EH (cell line): ENCODE measurements at places on chromosomes 2 and 18.

DNA sequence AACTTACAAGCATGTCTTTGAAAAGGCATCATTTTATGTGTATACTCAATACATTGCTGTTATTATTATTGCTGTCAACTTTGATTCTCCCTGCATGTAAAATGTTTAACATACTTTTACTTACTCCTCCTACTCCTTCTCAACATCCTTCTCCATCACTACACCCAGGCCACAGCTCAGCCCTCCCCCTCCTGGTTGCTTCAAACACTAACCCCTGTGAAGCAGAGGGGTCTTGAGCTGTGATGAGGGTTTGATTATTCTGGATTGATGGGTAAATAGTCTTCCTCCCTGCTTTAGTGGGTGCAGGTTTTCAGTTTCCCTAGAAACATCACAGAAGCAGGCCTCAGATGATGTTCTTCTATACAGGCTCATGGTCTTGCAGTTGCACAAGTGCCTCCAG, 221.0 kb downstream of the OSR1 start:
- DNase-seq, result no peak

- no peak for DNase-seq
Observed at GRCh38 chr2:196725882-196726281, 73.6 kb downstream of the GTF3C3 start.

GRCh38 chr2:48183276-48183675, 277.0 kb upstream of the FBXO11 start:
- no peak for DNase-seq

DNA sequence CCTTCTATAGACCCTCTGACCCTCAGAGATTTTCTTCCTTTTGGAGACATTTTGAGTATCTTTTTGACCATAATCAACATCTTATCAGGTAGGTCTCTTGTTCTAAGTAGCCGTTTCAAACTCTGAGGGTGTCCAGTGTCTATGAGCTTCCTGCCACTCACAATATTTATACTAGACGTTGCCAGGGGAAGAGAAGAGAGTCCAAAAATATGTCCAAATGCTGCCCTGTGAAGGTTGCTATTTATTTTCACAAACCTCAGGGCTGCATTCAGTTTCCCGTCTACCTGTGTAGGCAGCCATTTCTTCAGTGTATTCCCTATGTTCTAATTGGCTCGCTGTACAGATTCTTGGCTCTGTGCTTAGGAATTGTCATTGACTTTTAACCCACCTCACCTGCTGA, 986 bp upstream of the DSG1 start:
- DNase-seq, result no peak

DNA sequence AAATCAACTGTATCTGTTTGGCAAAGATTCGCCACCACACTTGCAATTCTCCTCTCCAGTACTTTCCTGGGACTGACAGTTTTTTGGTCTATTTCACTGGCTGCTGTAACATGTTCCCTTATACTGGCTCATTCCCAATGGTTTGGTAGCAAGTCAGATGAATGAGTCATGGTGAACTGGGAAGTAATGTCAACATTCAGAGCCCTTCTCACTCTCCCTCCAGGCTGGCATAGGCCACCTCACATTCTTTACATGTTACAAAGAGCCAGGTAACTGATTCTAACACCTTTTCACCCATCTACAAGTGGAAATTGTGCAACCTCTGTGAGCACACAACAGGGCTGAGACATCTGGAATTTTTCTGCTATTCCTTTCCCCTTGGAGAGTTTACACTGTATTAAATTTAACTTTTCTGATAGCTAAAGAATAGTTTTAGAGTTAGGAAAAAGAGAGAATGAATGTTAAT, 111.3 kb upstream of the TLK1 start:
- peak; percentile 95 for DNase-seq

DNA sequence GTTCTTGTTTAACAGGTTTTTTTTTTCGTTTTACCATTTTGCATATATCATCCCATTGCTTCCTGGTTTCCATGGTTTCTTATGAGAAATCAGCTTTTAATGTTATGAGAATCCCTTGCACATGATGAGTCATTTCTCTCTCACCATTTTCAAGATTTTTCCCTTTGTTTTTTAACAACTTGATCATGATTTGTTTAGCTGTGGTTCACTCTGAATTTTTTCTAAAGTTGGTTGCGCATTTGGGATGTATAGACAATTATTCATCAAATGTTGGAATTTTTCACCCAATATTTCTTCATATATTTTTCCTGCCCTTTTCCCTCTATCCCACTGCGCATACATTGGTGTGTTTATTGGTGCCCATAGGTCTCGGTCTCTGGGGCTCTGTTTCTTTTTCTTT, 42.4 kb upstream of the BIN1 start:
- peak; percentile 97 for DNase-seq

DNA sequence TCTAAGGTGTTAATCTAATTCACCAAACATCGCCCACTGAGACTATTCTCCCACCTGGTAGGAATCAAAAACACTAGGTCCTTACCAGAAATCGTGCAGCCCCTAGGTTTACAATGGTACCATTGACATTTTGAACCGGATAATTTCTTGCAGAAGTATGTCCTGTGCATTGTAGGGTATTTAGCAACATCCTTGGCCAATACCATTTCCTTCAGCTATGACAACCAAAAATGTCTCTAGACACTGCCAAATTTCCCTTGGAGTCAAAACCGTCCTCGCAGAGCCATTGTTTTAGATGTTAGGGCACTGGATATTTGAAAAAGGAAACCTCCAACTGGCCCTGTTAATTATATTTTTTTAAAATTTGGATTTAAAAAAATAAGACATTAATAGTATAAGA, 3.8 kb downstream of the VPS54 start:
- DNase-seq, result no peak

DNA sequence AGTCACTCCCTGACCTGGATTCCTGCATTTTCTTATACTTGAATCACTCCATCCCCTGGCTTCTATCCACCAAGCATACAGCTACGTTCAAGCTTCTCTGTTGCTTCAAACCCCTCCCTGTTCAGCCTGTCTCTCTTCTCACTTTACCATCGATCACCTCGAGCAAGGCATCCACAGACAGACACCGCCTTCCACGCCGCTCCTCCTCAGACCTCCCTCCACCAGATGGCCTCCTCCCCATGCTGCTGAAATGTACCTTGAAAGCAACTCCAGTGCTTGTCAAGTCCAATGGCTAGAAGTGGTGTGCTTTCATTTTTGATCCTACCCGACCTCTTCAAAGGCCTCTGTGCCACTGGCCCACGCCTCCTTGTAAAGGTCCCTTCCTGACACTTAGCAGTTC, 131.3 kb upstream of the ACAA2 start:
- peak; percentile 12 for DNase-seq

DNA sequence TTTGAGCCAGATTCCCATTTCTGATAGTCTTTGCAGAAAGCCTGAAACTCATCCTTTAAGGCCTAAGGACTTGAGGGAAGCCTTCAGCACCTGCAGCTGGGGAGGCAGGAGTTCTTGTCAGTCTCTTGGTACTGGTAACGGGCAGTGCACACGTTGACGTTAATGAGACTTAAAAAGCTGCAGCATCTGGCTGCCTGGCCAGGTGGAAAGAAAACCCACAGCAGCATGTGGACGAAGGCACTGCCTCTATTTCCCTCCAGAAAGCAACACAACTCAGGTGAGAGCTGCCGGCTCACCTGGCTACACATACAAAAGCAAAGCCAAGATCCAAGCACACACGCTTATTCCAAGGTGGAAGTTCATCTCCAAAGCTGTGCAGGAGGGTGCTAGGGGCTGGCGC, 178.8 kb downstream of the ANAPC1 start:
- DNase-seq, result no peak

- no peak for DNase-seq
Observed at GRCh38 chr2:185279999-185280398, 458.6 kb upstream of the FSIP2 start.

GRCh38 chr18:28212060-28212459, 35.1 kb upstream of the CDH2 start:
- DNase-seq, result no peak

DNA sequence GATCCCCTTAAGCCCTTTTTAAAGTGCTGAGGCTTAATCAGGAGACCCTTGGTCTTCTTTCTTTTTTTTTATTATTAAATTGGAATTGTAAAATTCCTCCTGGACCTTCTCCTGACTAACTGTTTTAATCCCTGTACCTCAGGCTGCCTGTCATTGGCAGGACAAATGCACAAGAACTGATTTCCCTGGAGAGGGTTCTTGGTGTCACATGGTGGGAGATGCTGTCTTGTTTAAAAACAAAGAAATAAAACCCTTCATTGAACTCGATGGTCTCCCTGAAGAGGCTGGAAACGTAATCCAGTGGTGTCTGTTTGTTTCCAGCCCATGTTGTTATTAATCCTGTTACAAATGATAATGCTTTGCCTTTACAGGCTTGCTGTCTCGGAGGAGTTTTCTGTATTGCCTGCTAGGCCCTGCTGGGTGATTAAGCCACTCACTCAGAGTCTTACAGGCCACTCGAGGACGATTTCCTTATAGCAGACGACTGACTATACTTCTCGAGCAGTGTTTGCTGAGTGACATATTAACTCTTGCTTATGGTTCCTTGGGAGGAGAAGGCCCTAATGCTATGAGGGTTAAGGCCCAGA, 100.5 kb upstream of the MGAT5 start:
- no peak for DNase-seq

DNA sequence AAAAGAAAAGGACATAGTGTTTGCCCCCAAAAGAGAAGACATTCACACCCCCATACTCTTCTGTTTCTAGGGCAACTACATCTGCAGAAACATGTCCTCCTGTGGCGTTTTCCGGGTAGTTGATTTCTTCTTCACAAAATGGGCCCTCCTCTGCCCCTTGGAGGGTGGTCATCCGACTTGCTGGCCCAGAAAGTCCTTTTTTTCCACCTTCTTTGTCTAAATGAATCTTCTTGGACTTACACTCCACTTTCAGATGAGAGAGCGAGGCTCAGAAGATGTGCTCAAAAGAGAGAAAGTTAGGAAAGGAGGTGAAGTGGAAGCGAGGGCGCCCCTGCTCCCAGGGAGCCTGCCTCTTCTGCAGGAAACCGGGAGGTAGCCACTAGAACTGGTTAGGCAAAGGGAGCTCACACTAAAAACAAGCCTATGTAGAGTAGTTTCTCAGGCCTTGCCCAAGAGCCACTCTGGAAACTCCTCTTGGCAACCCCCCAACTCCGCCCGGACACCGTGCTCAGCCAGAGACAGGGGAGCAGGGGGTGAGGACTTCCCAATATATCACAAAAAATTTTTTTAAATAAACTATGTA, 10.2 kb upstream of the SIX3 start:
- DNase-seq, result no peak

GRCh38 chr2:151343073-151343472, 14.3 kb upstream of the TNFAIP6 start:
- DNase-seq, result no peak

- DNase-seq, result peak; percentile 30
Observed at GRCh38 chr2:30481323-30481800, 34.3 kb downstream of the LCLAT1 start.

DNA sequence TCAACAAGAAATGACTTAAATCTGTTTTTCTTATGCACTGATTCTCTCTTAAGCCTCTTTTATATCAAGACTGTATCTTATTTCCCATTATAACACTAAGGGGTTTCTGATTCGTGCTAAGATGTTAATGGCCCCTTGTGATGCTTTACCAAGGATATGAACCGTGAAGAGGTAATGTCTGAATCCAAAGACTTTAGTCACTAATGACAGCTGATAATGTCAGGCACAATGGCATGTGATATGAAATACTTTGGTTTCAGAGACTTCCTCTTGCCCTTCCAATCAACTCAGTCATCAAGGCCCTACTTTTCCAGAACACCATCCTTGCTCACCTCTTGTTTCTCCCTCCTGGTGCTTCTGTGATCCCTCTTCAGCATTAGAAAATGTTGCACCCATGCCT, 262.8 kb downstream of the KCNE4 start:
- DNase-seq, result peak; percentile 49

- peak; percentile 26 for DNase-seq
Observed at GRCh38 chr2:181008407-181008806, 28.0 kb downstream of the UBE2E3 start.

DNA sequence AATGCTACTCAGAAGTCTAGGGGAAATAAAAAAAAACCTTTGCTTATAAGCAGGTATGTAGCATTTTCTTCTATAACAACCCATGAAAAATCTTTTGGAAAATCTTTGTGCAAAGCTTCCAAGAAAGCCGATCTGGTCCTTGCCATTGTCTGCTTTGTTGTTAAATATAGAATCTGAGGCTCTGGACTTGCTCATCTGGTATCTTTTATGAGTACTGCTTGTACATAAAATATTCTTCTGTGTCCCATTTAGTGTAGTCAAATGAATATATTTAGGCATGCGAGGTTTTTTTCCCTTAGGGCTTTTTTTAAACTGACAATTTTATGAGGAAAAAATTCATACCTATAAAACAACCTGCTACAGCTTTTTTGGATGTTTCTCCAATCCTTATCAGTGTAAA, 45.0 kb upstream of the RMND5A start:
- no peak for DNase-seq

GRCh38 chr2:38634684-38635083, 31.2 kb upstream of the GALM start:
- DNase-seq, result peak; percentile 66

GRCh38 chr2:69601179-69601612, 42.3 kb downstream of the AAK1 start:
- DNase-seq, result peak; percentile 93

DNA sequence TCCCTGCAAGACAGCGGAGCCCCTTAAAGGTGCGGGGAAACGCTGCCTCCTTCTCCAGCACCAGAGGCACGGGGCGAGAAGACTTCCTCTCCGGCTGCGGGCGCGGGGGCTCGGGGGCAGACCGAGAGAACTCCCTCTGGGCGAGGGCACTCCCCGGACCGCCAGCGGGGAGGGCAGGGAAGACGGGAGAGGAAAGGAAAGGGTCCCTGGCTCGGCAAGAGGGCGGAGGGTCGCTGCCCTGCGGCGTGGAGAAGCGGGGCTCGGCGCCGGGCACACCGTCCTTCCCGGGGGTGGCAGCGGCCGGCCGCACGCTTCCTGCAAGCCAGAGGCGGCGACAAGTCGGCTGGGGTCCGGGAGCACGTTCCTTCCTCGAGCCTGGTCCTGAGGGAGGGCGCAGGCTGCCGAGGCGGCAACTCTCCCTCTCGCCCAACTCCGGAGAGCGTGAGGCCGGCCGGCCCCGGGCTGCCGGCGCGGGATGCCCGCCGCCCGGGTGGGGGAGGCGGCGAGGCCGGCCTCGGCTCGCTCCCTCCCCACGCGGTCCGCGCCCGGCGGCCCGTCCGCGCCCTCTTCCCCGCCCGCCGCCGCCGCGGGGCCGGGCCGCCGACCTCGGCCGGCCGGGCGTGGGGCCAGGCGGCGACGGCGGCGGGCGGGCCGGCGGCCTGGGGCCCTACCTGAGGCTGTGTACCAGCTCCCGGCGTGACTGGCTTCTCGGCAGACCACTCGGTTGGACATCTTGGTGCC, 1.1 kb downstream of the MEMO1 start:
- DNase-seq, result peak; percentile 49

DNA sequence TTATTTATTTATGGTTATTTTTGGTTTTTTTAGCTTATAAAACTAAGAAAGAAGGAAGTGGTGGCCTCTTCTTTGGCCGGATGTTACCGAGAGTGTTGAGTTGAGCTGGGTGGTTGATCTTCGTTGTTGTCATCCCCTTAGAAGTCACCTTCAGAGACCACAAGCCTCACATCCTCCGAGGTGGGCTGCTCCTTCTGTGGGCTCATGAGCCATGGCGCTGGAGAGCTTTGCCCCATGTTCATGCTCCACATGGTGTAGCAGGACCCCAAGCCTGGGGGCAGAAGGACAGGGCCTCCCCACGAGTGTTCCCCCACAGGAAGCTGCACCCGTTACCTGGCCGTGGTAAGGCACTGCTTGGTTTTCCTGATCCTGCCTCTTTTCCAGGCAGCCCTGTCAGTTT, 23.4 kb downstream of the SNTG2 start:
- no peak for DNase-seq
